Right atrium auricular region (tissue), 2 donors: ENCODE measurements at places on chromosomes 6 and 20.

DNA sequence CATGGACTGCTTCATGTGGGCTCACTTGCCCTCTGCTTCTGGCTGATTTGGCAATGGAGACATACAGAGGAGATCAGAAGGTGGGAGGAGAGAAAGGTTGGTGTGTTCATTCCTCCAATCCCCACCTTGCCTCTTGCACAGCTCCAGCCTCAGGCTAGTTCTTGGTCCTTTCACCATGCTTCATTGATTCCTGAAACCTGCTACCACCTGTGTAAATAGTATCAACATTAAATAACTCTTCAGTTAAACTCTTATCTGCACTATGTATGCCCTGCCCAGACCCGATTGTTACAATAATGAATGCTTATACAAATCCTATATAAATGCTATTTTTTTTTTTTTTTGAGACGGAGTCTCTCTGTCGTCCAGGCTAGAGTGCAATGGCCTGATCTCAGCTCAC, 174.5 kb downstream of the CD83 start:
- DNase-seq: no peak

DNA sequence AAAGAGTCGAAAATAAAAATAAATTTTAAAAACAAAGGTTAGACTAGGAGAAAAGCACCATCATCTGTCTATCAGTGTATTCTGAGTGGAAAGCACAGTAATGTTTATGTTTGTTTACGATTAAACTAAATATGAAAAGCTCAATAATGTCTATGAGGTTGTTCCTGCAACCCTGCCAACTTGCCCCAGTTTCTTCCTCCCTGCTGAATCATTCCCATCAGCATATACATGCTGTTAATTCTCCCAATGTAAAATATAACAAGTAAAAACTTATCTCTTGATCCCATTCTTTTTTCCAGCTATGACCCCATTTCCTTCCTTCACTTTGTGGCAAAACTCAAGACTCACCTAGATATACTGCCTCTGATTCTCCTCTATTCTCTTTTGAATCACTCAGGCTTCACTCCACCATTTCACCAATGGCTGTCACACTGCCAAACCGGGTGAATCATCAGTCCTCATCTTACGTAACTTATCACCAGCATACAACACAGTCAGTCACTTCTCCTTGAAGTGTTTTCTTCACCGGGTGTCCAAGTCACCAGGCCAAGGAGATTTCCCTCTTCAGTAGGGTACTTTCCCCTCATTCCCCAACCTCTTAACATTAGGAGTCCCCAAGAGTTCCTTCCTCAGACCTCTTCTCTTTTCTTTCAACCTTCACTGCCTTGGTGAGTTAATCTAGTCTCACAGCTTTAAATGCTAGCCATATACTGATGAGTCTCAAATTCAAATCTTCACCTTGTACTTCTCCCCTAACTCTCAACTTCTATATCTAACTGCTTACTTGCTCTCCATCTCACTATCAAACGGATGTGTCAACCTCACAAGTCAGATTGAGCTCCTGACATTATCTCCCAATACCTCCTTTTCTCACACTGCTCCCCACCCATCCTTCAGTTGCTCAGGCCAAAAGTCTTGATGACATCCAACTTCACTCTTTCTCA, 6.2 kb downstream of the TMEM242 start:
- DNase-seq: peak; percentile 96

GRCh38 chr6:110746680-110747079, 68.6 kb downstream of the CDK19 start:
- no peak for DNase-seq

GRCh38 chr6:137497721-137498463, 3.7 kb upstream of the OLIG3 start:
- DNase-seq: no peak

- no peak for DNase-seq
These were observed 25.9 kb upstream of the HAO1 start for GRCh38 chr20:7966176-7966575.

- DNase-seq: no peak
These were observed 72.4 kb downstream of the PLG start for GRCh38 chr6:160774399-160774798.

DNA sequence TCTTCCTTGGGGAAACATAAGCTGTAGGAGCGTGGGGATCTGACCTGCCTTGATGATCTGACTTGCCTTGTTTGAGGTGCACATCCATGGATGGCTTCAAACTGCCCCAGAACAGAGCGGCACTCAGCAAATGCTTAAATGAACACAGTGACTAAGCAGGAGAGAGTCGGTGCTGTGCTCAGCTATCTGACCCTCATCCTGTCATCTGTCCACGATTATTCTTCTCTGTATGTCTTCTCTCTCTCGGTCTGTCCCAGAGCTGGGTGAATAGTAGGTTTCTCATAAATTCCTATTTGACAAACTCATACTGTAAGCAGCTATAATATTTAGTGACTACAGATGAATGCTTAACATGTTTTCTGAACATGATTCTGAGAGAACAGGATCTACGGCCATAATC, 37.3 kb downstream of the TRAM2 start:
- no peak for DNase-seq

DNA sequence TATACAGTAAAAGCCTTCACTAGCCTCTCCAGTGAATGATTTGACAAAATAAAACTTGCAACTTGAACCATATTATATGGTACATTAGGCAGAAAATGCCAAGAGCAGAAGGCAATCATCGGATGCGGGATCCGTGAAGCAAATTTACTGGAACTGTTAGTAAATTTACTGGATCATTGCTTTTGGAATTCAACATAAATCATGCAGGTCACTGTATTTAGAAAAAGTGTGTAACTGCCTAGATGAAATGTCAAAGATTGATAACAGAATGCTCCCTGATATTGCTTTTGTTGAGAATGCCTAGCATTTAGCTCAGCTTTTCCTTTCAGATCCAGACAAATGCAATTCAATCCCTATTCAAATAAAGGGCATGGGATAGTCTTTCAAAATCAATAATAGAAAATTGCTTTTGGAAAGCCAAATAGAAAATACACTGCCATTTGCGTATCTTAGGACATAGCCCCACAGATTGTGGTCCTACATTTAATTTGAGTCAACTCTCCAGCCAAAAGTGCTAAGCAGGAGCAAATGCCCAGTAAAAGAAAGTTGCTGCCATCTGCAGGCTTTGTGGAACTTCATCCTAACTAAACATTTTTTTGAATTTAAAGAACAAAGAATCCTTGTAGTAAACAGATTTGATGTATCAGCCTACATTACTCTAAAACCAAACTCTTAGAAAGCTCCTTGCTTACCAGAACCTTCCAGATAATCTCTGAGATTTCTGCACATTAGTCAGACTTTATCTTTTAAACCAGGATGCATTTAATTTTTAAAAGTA, 109.5 kb upstream of the HSF2 start:
- DNase-seq: no peak

GRCh38 chr6:48641544-48641943, 530.5 kb upstream of the PTCHD4 start:
- DNase-seq: no peak

DNA sequence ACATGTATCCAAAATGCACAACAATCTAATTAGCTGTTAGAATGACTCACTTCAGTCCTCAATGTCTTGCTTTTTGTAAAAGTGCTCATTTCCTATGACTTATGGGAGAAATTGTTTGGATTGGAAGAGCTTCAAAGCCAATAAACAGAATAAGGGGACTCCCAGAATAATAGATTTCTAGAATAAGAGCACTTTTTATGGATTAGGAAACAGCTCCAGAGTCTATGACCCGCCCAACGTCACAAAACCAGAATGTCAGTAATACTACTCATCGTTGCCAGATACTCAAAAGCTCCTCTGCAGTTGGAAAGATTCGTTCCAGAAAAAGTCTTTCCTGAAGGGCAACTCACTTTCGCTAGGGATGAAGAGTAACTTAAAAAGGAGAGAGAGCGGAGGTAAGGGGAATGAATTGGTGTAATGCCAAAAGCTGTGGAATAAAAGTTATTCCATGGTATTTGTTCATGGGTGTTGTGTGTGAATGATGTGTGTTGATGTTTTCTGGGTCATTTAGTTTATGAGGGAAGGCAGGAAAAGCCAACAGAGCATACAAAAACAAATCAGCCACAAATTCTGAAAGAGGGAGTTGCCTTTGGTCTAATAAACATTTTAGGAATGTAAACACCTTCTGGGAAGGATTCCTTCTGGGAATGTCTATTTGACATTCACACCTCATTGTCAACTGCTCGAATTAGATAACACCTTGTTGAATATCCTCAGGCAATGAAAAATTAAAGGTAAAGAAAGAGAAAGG, 64.6 kb downstream of the SYNE1 start:
- no peak for DNase-seq

DNA sequence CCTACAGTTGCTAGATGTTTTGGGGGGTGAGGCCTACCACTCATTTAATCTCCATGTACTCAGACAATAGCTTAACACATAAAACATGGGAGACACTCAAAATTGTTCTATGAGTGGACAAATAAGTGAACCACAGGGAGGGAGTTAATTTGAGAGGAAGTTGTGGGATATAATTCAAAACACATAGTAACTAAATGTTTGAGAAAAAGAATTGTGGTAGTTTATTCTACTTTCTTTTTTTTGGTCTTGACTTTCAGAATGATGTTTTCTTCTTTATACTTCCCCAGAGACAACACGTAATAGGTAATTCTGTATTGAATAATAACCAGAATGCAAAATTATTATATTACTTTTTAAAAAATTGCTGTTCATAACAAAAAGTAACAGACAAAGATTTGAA, 453.8 kb downstream of the RFPL4B start:
- no peak for DNase-seq

GRCh38 chr6:154650351-154650750, 82.9 kb upstream of the SCAF8 start:
- no peak for DNase-seq

DNA sequence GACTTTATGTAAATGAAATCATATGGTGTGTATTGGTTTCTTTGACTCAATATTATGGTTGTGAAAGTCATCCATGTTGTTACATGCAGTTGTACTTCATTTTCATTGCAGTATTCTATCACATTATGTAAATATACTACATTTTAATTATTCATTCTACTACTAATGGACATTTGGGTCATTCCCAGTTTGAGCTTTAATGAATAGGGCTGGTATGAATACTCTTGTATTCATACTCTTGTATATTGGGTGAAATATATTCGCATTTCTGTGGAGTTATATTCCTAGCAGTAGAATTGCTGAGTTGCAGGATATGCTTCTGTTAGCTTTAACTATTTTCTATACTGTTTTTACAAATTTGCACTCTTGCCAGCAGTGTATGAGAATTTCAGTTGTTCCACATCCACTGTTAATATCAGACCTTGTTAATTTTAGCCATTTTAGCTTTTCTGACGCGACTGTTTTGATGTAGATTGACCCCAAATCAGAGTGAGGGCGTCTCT, 944.3 kb downstream of the KIF16B start:
- no peak for DNase-seq

DNA sequence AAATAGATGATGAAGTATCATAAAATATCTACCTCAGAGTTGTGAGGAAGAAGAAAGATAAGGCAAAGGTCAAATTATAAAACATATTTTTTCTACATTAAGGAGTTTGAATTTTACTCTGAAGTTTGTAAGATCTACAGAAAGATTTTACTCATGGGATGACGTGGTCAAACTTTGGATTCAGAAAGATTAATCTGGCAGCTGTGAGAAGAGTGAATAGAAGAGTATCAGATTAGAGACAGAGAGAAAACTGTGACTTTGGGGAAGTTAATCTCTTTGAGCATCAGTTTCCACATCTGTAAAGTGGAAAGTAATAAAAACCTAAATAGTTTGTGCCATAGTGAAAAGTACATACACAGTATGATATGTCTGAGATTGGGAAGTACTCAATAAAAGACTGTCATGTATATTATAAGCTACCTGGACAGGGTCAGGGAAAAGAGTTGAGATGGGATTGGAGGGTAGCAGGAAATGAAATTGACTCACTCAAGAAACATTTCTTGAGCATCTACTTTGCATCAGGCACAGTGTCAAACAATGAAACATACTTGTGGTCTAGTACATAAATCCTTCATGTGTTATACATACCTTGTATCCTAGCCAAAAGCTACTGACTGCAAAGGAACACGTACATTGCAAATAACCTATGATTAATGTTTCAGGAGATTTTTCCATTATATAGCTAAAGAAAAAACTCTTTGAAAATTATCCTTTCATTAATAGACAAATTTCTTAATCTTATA, 222.1 kb downstream of the TMEM200A start:
- DNase-seq: no peak

GRCh38 chr6:125558241-125558843, 191.1 kb upstream of the HEY2 start:
- DNase-seq: no peak

DNA sequence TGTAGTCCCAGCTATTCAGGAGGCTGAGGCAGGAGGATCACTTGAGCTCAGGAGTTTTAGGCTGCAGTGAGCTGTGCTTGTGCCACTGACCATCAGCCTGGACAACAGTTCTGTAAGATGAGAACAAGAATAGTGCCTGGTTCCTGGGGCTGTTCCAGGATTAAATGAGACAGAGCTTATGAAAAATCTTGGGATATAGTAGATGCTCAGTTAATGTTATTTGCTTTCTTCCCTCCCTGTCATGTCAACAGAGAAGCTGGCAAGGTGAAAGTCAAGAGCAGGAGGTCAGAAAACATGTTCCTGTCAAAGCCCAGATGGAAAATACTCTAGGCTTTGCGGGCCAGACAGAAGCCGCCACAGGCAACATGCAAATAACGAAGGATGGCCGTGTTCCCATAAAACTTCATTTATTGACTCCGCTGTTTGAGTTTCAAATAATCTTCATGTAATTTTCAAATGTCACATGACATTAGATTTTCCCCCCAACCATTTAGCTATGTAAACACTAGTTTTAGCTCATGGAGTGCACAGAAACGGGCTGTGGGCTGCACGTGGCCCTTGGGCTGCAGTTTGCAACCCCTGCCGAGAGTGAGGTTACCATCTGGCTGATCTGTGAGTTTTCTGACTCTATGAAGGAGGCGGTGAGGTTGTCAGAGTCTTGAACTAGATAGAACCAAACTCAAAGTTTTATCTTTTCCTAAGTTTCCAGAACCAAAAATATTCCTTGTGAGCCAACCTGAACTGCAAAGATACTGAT, 63.4 kb upstream of the PMEPA1 start:
- DNase-seq: no peak

- no peak for DNase-seq
These were observed 46.2 kb downstream of the NHLRC1 start for GRCh38 chr6:18076231-18076630.

- DNase-seq: no peak
These were observed 164.8 kb upstream of the CEP162 start for GRCh38 chr6:84392261-84392660.

DNA sequence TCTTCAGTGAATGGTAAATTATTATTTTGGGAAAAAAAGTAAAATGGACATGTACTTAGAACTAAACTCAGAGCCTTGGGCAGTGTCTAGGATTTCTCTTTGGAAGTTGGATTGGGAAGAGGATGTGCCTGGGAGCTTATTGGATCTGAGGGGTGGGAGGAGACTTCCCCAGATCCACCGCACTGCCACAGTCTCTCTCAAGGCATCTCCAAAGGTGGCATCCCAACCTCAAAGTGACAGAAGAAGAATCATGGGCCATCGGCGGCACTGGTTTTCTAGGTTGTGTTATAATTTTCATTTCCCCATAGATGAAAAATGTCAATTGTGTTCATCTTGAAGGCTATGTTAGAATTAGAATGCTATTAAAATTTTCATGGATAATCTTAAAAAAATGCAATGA, 66.8 kb upstream of the CD93 start:
- DNase-seq: peak; percentile 56

GRCh38 chr6:30334075-30334783, 7.5 kb downstream of the TRIM39 start:
- DNase-seq: no peak

GRCh38 chr6:169112483-169113320, 140.9 kb downstream of the THBS2 start:
- no peak for DNase-seq

- no peak for DNase-seq
These were observed 68.5 kb downstream of the PDSS2 start for GRCh38 chr6:107390685-107391435.

GRCh38 chr6:71106276-71106675, 149.4 kb upstream of the B3GAT2 start:
- DNase-seq: no peak
